Stimulated activated CD4-positive, alpha-beta T cell treated with anti-CD3 and anti-CD28 coated beads, Interleukin-12 subunit alpha, Interleukin-12 subunit beta, amount 100 ng/mL, for 24 hours (primary cell): ENCODE measurements at places on chromosomes 16 and 17.

- DNase-seq = no peak
Observed at GRCh38 chr17:65254166-65254565, 117.0 kb downstream of the RGS9 start.

- DNase-seq = peak; percentile 64
Observed at GRCh38 chr17:79991140-79991923, 44.3 kb downstream of the TBC1D16 start.

- no peak for DNase-seq
Observed at GRCh38 chr16:76653390-76654026, 376.3 kb downstream of the CNTNAP4 start.

- no peak for DNase-seq
Observed at GRCh38 chr16:81746566-81746965, 32.5 kb upstream of the PLCG2 start.

- no peak for DNase-seq
Observed at GRCh38 chr16:86388976-86389375, 121.4 kb upstream of the FOXF1 start.

- DNase-seq = no peak
Observed at GRCh38 chr17:50564916-50565315, 4.4 kb downstream of the CACNA1G start.

DNA sequence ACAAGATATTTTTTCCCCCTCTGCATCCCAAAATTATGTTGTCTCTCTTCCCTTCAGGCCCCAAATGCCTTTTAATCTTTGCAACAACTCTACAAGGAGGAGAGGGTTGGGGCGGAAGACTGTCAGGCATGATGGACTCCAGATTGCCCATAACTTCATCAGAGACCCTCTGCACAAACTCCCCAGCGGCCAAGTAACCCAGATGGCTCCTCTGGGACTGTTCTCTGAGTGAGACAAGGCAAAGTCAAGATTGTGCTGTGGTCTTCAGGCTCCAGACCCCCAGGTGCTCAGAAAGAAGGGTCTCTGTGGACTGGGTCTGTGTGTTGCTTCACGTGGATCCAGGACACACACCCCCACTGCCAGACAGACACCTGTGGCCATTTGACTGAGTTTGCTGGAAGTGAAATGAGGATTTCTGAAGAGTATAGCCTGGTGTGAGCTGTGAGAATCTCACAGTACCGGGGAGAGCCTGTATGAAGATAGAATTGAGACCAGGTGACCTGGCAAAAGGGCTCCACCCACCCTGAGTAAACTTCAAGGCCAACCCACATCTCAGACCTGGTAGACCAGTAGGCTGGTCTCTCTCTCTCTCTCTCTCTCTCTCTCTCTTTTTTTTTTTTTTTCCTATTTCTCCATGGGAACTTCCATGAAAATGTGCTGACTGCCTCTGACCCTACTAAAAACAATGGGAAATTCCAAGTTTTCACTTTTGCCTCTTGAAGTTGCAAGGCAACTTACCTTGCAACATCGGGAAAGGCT lies 354.1 kb downstream of the SOX9 start:
- DNase-seq = no peak

- no peak for DNase-seq
Observed at GRCh38 chr16:81170824-81171223, 67.7 kb upstream of the BCO1 start.

DNA sequence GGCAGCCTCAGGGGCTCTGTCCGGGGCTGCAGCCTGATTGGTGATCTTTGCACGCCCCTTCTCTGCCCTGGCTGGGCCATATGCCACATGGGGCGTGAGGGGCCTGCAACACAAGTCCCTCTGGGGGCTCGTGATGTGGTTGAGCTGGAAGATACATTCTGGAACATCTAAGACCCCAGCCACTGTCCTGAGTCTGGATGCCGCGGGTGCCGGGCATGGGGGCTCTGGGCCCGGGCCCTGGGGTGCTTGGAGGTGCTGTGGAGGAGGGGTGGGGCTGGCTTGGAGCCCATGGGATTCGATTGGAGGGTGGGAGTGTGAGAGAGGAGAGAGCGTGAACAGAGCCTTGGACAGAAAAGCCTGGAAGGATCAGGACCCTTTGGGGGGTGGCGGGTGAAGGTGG lies 39.4 kb downstream of the JPH3 start:
- no peak for DNase-seq

DNA sequence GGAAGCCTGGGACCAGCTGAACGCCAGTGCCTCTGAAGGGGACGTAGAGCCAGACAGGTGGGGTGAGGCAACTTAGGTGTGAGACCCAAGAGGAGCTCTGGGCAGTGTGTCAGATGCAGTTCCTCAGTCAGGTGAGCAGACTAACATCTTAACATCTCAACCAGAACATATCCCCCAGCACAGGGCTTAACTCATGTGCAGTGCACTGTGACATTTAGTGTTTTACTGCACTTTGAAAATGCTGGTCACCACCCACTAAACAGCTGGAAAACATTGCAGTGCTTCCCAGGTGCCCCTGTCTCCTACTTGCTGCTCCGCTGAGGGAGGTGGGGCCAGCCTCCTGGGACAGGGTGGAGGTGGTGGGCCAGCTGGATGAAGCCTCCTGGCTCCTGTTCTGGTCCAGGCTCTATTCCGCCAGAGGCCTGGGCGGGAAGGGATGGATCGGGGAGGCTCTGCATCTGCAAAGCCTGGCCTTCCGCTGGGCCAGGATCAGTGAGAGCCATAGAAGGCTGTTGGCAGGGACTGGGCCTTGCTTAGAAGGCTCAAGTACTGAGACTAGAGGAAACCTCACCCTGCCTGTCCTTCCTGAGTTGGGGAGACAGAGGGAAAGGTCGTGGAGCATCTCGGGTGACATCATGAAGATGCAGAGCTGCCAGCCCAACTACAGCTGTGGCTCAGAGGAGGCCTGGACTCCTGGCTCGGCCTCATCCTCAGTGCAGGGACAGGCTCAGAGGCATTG lies 7.9 kb upstream of the MRC2 start:
- no peak for DNase-seq

DNA sequence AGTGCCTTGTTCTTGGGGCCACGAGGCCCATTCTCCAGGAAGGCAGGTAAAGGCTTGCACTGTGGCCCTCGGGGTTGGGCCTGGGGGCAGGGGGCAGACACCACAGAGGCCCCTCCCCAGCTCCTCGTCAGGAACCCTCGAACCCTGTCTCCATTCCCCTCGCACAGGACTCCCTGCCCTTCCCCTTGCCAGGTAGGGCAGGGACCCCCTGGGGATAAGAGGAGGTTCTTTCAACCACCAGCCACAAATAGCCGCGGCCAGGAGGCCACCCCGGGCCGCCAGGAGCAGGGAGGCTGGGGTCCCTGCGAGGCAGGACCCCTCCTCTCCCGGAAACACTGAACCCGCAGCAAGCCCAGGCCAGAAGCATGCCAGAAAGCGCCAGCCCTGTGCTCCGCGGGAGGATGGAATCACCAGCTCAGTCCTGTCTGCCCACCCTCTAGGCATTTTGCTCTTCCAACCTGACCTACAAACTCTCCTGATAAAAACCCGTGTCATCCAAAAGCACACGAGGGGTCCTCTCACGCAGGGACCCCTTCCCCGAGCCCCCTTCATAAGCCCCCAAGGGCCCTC lies 45.6 kb downstream of the SLC47A1 start:
- DNase-seq = no peak

GRCh38 chr16:12265108-12265507 lies 288.6 kb downstream of the SNX29 start:
- DNase-seq = no peak
